ENCODE measurements at places on chromosomes 3 and 15. TPM values are rescaled to one million over a fixed set of nuclear protein-coding genes. Genes with fewer than 3 reads are reported as not detected.

GRCh38 chr3:185207931-185208746, 45.7 kb downstream of the EHHADH start:
- DNase-seq: no peak

DNA sequence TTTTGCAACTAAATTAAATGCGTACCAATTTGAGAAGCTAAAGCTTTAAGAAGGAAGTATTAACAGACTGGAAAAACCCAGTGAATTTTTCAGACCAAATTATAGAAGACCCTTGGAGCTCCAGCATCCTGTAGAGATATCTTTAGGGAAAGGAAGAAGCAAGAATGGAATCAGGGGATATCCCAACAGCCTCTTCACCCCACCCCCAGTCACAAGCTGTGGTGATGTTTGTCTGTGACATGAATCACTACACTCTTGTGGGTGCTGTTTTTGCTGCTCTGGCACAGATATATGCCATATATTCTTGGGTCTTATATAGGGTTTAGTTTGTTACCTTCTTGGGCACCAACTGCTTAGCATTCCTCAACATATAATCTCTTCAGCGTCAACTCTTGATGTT, 78.5 kb upstream of the BCL6 start:
- DNase-seq: no peak

- DNase-seq: no peak
Observed at GRCh38 chr3:187136936-187137335, 2.4 kb downstream of the RPL39L start.

- no peak for DNase-seq
Observed at GRCh38 chr3:38507120-38507519, 11.0 kb downstream of the EXOG start.

- peak; percentile 65 for DNase-seq
Observed at GRCh38 chr3:183252973-183253527, at the start of gene B3GNT5. Gene B3GNT5, plus strand, starts transcription at chr3:183253253. Its CDS starts 16,546 bp downstream, at chr3:183269799.

DNA sequence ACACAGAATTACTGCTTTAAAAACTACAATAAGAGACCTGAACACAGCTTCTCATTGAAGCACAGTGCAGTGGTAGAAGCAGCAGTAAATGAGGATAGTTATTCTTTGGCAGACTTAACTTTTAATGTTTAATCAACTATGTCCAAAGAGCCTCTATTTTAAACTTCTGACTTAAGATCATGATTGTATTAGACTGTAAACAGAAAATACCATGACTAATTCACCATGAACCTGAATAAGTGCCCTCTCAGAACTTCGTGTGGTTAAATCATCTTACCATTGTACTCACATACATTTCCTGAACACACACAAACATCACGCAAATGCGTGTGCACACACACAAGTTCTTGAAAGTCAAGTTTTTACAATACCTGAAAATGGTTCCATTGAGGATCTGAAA, 13.9 kb downstream of the CEP152 start:
- no peak for DNase-seq

GRCh38 chr3:190320594-190321362, 1.5 kb downstream of the CLDN1 start:
- DNase-seq: no peak

- no peak for DNase-seq
Observed at GRCh38 chr15:60392601-60392985, 5.2 kb downstream of the ANXA2 start.

DNA sequence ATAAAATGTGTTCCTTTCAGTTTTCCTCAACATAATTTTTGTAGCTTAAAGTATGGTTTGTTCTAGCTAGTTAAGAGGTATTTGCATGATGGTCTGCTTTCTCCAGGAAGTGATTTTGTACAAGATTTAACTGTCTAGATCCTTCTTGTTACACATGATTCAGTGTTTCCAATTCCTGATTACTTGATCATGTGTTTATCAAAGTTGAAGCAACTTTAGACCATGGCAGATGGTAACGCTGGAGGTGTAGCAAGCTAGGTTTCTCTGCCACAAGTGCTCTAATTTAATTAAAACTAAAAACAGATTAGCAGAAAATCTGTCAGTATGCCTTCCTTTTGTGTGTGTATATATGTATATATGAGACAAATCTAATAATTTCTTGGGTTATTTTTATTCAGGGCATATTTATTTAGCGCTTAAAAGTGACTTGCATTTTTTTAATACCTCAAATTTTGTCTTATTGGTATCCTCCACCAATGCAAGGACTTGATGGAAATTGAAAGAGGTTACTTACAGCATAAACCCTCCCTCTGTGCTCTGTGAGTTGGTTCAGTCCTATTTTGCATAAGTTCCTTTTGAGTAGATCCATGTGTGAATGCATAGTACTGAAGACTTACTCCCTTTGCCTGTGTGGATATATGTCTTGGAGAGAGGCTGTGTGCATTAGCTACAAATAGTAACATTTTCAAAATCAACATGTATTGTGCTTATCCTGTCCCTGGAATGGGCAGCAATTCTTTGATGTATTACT, 157.3 kb upstream of the CGNL1 start:
- peak; percentile 38 for DNase-seq

GRCh38 chr3:135565546-135565945, 400.0 kb upstream of the PPP2R3A start:
- DNase-seq: no peak

DNA sequence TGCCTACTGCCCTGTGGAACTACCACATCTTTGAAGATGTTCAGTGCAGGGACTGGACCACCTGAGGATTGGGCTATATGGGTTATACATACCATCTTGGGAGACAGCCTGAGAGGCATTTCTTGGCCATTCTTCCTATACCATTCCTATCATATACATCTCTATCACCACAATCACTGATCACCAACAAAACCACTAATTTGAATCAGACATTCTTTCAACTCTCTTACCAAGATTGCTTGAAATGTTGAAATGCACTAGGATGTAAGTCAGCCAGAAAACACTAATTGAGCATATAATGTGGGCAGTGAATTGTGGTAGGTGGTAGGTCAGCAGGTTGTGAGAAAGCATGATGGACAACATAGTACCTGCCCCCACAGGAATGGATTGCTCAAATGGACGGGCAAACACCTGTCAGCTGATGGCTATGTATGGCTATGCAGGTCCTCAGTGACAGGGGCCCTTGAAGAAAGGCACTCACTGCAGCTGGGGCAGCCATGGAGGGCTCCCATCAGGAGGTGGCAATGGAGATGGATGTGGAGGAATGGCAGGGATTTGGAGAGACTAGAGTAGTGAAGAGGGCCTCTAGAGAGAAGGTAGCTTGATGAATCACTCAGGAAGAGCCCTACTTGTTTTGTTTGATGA, 49.1 kb downstream of the AMOTL2 start:
- peak; percentile 27 for DNase-seq

DNA sequence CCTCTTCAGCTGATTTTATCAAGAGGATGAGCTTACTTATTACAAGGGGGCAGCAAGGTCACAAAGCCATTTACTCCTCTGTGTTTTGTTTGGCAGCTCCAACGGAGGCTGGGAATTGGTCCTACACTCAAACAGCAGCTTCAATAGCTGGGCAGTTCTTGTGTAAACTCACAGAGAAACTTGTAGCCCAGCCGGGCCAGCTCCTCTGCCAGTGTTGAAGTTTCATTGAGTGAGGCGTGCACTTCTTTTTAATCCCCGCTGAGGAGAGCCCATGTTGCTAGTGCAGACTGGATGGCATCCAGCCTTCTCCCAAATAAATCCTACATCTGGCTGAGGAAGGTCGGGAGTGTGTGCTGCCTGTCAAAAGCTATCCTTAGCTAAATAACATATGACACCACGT, 59.5 kb downstream of the BFSP2 start:
- no peak for DNase-seq

DNA sequence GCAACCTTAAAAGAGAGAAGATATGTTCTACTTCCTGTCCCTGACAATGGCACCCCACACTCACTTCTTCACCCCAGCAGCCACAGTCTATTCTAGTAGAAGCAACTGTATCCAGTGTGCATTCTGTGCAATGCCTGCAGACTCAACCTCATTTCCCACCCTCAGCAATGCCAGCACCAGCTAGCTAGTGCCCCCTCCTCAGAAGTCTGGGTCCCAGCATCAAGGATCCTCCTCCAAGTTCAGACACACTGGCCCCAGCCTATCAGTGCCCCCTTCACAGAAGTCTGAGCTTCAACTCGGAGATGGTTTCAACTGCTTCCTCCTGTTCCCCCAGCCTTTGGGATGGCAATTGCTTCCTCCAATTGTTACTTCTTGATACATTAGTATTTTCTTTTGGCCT, 268.3 kb downstream of the MEX3B start:
- DNase-seq: no peak

GRCh38 chr3:43287500-43287873, 1.1 kb downstream of the SNRK start:
- DNase-seq: no peak

DNA sequence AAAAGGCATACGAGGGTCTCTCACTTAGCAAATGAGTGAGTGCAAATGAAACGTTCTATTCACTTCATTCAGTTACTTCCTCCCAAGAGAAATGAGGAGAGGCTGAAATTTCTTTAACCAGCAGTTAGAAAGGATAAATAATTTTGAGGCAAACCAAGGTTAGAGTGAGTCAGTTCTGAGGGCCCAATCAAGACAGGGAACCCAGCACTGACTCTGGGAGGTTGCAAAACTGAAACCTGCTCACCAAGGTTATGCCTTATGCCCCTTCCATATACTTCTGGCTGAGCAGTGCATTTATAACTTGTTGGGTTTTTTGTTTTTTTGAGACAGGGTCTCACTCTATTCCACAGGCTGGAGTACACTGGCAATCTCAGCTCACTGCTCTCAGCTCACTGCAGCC, 4.5 kb upstream of the RPSA start:
- no peak for DNase-seq

DNA sequence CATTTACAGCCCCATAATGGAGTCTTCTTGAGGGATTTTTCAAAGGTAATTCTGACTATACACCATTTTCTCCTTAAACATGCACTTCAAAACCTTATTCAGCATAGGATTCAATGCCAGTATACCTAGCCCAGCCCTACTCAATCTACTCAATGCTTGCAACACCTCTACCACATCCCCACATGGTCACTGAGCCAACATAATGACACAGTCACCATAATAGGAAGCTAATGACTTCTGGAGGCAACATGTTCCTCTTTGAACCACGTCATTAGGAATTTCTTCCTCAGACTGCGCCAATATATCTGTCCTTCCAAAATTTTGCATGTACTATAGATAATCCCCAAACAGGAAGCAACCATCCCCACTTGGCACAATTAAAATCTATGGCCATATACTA, 153.9 kb upstream of the SETMAR start:
- no peak for DNase-seq

- DNase-seq: no peak
Observed at GRCh38 chr15:91127236-91127955, 27.3 kb downstream of the SV2B start.

GRCh38 chr15:60376677-60377095, 21.1 kb downstream of the ANXA2 start:
- DNase-seq: no peak

DNA sequence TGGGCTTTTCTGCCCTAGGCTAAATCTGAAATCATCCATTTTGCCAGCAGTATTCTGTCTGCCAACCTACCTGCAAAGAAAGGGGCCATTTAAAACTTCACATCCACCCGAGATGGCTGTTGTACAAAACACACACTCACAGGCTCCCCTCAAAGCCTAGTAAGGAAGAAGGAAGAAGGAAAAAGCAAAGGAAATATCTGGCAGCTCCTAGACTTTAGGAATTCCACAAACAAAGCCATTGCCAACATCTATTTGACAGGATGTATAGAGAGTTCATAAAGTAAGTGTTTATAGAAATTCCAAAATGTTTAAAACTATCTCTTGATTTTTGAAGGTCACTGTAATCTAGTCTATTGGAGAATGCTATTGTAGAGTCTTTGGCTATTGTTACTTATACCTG, 91.9 kb upstream of the THBS1 start:
- DNase-seq: no peak

DNA sequence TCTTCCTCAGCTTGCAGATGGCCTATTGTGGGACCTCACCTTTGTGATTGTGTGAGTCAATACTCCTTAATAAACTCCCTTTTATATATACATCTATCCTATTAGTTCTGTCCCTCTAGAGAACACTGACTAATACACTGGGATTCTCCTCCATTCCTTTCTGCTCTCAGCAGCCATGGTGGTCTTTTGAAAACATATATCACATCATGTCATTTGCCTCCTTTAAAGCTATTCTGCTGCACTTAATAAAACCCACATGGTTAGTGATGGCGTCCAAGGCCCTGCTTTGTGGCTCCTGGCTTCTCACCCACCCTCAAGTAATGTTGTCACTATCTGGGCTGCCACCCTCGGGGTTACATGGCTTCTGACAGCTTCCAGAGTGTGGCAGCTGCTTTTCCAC, 169.5 kb downstream of the CADPS start:
- DNase-seq: no peak

- peak; percentile 27 for DNase-seq
Observed at GRCh38 chr3:9248522-9249271, 749 bp downstream of the SRGAP3 start.

DNA sequence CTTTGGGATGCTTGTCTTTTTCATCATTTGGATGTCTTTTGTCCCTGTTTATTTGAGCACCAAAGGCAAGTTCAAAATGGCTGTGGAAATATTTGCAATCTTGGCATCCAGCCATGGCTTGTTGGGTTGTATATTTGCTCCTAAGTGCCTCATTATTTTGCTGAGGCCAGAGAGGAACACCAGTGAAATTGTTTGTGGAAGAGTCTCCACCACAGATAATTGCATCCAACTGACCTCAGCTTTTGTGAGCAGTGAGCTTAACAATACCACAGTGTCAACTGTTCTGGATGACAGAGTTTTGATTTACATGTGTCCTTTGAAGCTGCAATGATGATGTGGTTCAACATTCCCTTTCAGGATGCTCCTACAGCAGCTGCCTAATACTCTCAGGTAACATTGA, 83.0 kb upstream of the KCNAB1 start:
- DNase-seq: no peak

- DNase-seq: no peak
Observed at GRCh38 chr3:31277582-31277981, 255.1 kb upstream of the STT3B start.

GRCh38 chr3:87309601-87310000, 33.2 kb upstream of the POU1F1 start:
- DNase-seq: no peak

DNA sequence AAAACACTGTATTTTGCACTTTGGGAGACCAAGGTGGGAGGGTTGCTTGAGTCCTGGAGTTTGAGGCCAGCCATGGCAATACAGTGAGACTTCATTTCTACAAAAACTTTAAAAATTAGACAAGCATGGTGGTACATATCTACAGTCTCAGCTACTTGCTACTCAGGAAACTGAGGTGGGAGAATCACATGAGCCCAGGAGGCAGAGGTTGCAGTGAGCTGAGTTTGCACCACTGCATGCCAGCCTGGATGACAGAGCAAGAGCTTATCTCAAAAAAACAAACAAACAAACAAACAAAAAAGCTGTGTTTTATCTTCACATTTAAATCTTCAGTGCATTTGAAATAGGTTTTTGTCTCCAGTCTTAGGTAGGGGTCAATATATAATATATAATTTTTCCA, 4.8 kb upstream of the SLC9C1 start:
- no peak for DNase-seq

P3H2 gene
- 41.5 TPM for total RNA-seq

CKMT1A gene
- total RNA-seq: 35.5 TPM

OSTN gene
- 0.09 TPM for total RNA-seq

TM6SF1 gene
- 0.96 TPM for total RNA-seq

POMGNT2 gene
- total RNA-seq: 12.9 TPM

FGD5 gene
- total RNA-seq: 7.8 TPM

NT5DC2 gene
- 444 TPM for total RNA-seq

VEPH1 gene
- 7.7 TPM for total RNA-seq

PARP15 gene
- total RNA-seq: 0.18 TPM

SPINT1 gene
- 129 TPM for total RNA-seq

DCBLD2 gene
- 47.5 TPM for total RNA-seq

RHOV gene
- 3.9 TPM for total RNA-seq

TRIP4 gene
- total RNA-seq: 22.9 TPM

PLXNB1 gene
- 184 TPM for total RNA-seq

MORC1 gene
- total RNA-seq: not detected
